AG10803 (cell line): ENCODE measurements at places on chromosomes 6 and 20.

- no peak for DNase-seq
Measured at GRCh38 chr6:99543968-99544367, 24.5 kb downstream of the CCNC start.

DNA sequence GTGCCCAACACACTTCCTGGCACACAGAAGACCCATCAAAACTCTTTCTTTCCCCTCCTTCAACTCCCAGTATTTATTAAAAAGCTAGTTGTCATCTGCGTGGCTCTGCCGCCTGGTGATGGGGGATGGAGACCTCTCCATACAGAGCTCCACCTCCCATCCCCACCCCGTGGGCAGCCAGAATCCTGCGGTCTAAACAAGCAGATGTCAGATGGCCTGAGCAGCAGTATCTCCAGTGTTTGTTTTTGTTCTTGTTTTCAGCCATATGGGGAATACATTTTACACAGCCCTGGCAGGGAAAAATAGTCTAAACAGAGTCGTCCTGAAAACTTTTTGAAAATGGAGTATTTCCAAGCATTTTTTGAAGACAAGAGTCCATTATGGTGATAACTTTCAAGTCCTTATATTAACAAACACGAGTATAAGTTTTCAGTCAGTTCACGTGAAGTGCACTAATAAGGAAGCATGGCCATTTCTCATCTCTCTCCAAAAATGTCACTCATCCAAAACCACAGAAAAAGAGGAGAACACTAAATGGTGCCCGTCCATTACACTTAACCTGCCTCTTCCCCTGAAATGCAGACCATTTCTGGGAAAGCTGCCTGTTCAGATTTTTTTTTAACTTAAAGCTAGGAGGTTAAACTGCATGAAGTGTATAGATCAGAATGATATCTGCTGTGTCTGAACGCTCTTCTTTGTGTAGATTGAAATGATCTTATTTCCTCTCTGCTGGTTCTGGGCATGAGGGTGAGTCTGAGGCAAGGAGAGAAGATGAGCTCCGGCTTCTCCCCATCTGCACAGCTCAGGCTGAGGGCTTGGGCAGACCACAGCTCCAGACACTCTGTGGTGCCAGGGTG, 91.0 kb downstream of the TCP11 start:
- peak; percentile 85 for DNase-seq

- peak; percentile 32 for DNase-seq
Measured at GRCh38 chr6:131688286-131688685, 12.9 kb downstream of the OR2A4 start.

DNA sequence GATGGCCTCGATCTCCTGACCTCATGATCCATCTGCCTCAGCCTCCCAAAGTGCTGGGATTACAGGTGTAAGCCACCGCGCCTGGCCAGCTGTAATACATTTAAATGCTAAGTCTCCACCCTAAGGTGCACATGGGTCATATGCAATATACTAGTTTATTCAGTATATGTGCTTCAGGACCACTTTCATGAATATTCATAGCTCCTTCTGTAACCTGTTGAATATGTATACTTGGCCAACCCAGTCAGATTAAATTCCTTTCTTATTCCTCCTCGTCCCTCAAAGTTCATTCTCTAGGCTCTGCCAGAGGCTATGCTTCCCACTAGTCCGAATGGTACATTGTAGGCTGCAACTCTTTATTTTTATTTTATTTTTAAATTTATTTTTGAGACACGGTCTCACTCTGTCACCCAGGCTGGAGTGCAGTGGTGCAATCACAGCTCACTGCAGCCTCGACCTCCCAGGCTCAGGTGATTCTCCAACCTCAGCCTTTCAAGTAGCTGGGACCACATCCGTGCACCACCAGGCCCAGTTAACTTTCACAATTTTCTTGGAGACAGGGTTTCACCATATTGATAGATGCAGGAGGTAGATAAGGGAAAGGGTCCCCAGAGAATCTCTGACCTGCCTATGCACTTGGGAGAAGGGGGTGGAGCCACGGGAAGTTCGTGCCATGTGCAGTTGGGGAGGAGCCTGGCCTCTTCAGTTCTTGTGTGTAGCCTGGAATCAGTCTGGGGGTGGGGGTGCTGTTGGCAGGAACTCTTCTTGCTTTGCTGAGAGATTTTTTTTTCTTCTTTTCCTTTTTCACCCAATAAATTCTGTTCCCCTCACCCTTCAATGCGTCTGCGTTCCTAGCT, 41.3 kb upstream of the DDR1 start:
- peak; percentile 55 for DNase-seq

DNA sequence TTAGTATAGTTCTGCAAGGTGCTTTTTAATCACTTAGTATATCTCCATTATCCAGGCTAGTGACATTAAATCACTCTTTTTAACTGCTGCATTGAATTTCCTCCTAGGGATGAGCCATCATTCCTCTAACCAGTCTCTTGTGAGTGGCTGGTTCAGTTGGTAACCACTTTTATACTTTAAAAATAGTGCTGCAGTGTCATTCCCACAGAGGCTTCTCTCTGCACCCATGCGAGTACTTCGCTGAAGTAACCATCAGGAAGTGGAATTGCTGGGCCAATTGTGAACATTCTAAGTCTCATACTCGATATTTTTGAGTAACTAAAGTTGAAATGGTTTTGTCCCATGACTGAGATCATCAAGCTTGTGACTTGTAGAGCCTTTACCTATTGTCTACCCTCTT, 2.1 kb downstream of the BTN3A2 start:
- DNase-seq = no peak

DNA sequence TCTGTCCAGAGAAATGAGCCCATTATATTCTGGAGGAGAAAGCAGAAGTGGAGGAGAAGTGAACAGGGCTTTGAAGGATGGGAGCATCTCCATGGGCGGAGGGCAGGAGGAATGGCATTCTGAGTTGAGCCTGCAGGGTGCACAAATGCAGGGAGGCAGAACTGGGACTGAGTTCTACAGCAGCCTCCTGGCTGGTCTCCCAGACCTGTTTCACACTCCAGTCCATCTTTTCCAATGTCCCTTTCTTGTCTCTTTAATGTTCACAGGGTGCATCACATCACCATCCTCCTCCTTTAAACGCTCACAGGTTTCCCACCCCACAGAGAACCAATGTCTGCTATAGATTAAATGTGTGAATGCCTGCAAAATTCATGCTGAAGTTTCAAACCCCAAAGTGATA, 302.9 kb downstream of the PTPRT start:
- DNase-seq = no peak

DNA sequence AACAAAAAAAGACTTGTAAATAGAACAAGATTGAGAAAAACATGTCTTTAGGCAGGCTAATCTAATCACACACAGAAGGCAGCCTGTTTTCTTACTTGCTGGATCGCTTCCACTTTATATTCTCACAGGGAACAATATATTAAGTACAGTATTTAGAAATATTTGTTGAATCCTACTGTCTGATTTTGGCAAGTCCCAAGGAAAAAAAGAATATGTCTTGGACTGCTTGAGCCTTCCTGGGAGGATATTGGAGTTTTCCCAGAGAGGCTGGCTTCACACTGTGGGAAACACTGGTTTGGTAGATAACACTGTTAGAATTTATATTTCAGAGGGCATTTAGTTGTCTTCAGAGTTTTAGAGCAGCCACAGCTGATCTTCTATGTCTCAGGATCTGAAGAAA, 229.7 kb downstream of the PRL start:
- no peak for DNase-seq

DNA sequence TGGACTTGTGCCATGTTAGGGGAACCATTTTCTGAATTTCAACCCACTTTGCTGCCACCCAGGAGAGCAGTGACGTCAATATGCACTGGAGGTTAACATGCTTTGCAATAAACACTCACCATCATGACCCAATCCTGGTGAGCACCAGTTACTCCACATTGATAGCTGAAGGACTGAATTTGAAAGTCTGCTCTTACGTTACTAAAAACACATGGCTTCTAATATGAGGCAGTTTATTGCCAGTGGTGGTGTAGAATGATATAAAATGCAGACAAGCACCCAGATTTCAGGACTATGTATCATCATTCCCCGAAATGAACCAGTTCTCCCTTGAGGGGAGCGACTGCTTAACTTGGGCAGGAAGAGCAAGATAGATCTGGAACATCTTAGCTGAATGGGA, 23.8 kb downstream of the RFPL4B start:
- peak; percentile 11 for DNase-seq

- no peak for DNase-seq
Measured at GRCh38 chr6:74458536-74458935, 747.3 kb downstream of the COL12A1 start.

DNA sequence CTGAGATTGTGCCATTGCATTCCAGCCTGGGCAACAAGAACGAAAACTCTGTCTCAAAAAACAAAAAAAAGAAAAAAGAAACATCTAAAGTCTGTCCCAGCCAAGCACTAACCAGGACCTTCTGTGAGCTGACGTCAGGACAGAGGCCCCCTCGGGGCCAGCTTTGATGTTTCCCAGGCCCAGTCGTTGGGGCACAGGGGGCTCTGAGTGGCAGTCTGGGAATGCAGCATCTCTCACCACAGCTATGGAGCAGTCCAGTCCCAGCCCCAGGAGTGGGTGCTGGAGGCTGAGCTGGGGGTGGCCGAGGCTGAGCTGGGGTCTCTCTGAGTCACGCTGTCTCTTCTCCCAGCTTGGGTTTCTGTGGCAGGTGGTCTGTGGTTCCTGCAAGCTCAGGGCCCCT, 46.0 kb upstream of the SRF start:
- DNase-seq = peak; percentile 97

DNA sequence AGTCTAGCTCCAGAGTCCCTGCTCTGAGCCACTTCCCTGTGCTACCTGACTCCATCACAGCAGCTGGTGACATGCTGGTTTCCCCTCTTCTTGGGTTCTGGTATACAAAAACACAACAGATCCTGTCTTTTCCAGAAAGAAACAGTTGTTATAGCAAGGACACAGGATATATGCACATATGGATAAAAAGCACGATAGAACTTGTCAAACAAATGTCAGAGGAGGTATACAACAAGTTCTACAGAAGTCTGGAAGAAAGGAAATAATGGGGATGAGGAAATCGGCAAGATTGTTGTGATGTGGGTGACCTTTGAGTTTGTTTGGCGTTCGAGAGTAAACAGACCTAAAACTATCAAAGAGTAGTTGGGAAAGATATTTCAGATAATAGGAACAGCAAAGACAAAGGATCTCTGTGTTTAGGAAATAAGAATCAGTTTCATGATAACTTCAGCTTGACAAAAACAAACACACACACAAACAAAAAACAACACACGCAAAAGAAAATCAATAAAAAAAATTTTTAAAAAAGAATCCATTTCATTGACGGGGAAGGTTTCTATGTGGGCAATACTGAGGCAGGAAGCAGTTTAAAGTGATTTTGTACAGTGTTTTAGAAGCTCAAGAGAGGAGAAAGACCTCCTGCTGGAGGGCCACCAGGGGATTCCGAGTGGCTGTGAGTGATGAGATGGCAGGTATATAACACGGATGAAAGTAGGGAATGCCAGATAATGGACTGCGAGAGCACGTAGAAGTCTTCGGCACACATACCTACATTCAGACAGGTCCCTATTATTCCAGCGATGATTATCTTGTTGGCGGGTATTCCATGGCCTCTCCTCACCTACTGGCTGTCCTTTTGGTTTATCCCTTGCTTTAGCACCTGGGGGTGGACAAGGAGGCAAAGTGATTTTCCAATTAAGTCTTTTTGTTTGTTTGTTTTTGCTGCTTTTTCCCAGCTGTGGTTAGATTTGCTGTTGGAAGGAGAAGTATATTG, 174.9 kb downstream of the HS3ST5 start:
- DNase-seq = no peak

- DNase-seq = no peak
Measured at GRCh38 chr6:6652932-6653331, 64.4 kb downstream of the LY86 start.

DNA sequence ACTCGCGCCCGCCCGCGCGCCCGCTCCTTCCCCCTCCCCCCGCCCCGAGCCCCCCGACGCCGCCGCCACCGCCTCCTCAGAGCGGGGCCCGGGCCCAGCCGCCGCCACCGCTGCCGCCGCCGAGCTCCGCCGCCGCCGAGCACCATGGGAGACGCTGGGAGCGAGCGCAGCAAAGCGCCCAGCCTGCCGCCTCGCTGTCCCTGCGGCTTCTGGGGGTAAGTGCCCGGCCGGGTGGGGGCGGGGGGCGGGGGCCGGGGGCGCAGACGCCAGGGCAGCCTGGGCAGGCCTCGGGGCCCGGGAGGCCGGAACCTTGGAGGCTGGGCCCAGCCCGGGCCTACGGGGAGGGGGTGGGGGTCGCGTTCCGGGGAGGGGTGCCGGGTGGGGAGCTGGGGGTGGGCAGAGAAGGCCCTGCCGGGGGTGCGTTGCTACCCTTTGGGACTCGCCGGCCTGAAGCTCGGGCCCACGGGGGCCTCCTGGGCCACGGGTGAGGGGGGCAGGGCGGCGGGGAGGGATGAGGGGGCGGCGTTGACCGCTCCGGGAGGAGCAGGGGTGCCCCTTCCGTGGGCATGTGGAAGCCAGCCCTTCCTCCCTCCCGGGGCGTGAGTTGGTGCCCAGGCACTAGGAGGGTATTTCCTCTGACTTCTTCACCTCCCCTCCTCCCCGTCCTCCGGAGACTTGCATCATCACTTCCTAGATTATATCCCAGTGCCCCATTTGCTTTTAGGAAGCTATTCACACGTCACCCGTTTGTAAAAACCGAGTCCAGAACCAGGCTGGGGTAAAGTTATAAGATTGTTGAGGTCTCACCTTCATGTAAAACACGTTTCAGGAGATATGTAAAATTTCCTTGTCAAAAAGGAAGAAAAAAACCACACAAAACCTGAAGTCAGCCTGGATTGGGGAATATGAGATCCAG, 533 bp downstream of the ZFAND3 start:
- peak; percentile 67 for DNase-seq

DNA sequence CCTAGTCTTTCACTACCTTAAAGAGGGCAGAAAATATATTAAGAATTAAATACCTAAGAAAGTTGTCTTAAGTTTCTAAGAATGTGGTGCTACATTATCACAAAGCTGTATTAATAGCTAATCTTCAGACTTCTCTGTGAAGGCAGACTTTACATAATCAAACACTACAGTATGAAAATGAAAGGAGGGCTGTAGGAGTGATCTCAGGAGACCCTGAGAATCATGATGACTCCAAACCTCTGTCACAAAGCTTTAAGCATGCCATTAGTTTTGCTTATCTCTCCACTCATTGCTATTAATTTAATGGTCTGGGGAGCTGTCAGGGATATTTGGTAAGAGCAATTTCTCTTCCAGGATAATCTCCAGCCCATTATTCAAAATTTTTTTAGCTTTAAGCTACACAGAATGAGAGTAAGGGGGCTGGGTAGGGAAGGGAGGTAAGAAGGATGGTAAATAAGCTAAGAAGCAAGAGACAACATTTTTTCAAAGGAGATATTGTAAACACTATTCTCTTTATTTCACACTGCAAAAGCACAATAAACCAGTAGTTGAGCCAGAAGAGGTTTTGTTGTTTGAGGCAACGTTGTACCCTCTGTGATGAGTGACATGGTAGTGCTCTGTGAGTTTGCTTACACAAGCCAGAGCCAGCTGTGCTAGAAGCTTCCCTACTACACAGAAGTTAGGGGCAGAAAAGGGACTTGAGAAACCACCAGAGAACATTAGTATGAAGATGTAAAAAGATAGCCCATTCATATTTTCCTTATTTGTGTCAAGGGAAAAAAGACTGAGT, 258.8 kb downstream of the GMDS start:
- DNase-seq = no peak

DNA sequence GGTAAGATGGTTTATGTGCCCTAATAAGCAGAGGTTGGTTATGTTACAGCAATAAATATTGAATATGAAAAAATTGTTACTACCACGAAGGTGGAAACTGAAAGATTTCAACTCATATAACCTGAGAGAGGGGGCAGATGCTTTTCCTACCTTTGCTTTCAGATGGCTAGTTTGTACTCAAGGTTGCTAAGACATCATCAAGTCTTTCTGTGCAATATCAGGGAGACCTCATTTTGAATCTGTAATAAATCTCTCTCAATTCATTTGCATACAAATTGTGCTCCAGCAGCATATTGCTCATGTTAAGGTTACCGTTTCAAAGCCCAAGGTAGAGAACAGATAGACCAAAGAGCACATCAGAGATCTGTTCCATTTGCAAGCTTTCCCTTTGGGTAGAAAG, 220.4 kb downstream of the KHDC1L start:
- DNase-seq = no peak
